ENCODE measurements at places on chromosomes 2 and 18.

DNA sequence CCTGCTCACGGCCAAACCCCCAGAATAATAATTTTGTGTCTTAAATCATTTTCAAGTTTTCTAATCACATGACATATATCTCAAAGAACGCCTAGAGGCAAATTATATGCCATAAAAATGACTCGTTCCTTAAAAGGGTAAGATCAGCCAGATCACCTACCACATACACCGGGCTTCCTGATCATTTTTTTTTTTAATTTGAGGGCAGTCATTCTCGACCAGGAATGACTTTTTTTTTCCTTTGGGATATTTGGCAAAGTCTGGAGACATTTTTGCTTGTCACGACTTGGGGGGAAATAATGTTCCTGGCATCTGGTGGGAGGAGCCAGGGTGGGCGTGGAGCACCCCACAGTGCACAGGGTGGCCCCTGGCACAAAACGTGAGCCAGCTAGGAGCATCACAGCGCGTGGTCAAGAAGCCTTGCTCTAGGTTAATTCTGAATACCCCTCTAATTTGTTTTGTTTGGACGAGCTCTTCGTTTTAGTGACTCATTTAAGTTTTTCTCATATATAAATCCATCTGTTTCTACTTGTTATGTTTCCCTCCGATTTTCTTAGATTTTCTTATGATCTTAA lies 94.9 kb downstream of the TWIST2 start:
- DNase-seq: no peak

DNA sequence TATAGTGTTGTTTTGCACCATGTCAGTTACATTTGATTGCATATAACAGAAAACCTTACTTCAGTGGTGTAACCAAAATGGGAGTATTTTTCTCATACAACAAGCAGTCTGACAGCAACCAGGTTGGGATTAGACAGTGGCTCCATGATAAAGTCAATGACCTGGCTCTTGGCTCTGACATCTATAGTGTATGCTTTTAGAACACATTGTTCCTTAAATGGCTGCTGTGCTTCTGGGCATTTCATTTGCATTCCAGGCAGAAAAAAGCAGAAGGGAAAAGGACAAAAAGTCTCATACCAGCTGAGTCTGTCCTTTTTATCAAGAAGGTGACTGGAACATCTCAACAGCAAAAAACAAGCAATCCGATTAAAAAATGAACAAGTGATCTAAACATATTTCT lies 10.2 kb downstream of the MERTK start:
- no peak for DNase-seq

DNA sequence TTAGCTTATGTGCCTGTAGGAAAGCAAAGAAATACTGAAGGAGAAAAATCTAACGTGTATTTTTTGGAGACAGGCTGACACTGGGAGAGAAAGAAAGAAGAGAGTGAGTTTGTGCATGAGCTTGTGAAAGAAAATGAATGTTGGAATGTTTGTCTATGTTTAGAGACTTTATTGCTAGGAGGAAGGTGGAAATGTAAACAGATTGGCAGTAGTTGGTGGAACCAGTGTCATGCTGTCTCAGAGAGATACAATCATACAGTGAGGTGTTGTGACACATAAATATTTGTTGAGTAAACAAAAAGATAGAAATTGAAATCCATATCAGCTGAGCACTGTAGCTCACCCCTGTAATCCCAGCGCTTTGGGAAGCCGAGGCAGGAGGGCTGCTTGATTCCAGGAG lies 222.2 kb upstream of the MEIS1 start:
- no peak for DNase-seq

GRCh38 chr2:101972621-101973434 lies 18.9 kb upstream of the IL1R2 start:
- DNase-seq: no peak

GRCh38 chr18:12742453-12742852 lies 39.6 kb downstream of the PSMG2 start:
- DNase-seq: no peak
